ENCODE measurements at places on chromosomes 3 and 15.
A peak's percentile ranks its signal among the peaks of the same experiment; 100 is the strongest.

DNA sequence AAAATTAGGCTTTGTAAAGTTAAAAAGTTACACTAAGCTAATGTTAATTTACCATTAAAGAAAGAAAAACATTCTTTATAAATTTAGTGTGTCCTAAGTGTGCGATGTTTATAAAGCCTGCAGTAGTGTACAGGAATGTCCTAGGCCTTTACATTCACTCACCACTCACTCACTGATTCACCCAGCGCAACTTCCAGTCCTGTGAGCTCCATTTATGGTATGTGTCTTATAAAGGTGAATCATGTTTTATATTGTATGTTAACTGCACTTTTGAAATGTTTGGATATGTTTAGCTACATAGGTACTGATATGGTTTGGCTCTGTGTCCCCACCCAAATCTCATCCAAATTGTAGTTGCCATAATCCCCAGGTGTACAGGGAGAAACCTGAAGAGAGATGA lies 549.7 kb upstream of the EPHA6 start:
- no peak for DNase-seq

DNA sequence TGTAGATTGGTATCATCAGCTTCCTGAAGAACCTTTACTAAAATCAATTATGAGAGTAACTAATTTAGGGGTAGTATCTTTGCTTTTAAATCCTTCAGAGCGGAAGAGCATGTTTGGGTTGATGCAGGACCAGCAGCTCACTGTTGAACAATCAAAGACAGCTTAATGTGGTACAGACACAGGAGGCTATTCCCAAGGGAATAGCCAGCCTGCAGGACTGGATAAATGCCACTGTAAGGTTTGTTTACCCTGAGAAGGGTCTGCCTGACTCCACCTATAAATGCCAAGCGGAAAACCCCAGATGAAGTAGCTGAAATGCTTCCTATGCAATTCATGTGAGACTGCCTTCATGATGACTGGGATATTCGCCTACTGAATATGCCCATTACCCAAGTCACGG lies 16.0 kb upstream of the STAC start:
- DNase-seq, result no peak

GRCh38 chr3:45225465-45226205 lies 452 bp downstream of the TMEM158 start:
- DNase-seq, result peak; percentile 87

DNA sequence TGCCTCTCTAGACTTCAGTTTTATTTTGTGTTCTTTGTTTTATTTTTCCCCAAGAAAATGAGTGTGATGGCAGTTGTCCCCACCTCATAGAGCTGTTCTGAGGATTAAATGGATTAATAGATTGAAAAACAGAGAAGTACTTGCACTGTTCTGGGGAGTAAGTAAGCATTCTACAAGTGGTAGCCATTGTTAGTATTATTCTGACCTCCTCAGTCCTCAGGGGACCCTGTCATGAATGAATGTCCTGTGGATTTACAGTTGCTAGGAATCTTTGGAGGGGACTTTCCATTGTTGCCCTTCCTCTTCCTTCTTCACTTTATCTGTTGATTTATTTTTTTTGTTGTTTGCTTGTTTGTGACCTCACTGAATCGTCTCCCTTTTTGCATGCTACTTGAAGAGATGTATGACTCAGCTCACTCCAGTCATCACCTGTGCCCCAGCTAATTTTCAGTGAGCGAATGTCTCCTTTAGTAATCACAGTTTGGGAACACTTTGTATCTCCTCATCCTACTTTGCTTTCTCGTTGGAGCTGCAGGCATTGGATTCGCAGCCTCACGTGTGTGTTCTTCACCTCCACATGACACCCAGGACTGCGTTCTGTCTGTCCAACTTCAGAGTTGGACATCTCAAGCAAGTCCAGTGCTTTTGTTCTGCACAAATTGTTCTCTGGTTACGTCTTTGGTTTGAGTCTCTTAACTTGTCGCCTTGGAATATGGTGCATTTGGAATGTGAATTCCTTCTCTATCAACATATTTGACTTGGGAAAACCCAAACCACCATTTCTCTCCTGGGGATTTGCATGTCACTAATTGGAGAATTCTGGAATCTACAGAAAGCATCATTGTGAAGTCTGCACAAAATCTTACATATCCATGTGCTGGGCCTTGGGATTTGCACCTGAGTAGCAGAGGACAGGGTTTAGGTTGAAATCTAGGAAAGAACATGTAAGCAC lies 54.5 kb downstream of the LRTM1 start:
- DNase-seq, result no peak

DNA sequence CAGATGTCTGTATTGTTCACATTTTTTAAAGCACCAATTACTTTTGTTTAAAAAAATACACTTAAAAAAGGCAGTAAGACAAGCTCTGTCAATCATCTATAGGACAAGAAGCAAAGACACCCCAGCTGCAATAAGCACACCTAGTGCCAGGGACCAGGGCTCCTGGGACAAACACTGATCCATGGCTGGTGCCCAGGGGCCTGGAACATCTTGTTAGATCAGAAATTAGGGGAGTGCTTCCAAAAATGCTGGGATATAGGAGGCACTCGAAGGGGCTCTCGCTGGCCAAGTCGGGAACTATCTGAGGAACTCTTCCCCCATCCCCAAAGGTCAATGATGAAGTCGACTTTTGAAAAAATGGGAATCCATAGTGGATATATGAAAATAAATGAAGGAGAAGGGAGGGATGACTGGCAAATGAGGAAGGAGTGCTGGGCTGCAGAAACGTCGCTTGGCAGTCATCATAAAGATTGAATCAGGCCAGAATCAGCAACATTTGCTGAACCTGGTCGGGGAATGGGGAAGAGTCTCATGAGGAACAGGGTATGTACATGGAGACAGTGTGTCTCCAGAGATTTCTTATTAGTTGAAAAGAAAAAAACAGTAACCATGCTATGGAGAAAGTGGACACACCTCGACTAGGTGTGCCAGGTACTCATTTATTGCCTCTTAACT lies 28.5 kb downstream of the TSPAN3 start:
- no peak for DNase-seq

GRCh38 chr3:11591002-11591355 lies 52.7 kb downstream of the VGLL4 start:
- no peak for DNase-seq

DNA sequence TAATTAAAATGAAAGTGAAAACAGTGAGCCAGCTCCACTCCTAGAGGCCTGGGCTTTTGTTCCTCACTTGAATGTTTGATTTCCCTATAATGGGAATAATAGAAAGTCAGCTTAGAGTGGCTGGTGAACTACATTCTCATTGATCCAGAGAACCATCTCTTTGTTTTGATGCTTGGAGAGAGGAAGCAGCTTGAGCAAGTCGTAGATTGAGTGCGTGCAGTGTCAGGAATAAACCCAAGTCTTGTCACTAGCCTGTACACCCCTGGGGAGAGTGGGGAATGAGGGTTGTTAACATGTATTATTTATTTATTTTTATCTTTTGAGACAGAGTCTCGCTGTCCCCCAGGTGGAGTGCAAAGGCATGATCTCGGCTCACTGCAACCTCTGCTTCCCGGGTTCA lies 885 bp upstream of the LSG1 start:
- DNase-seq, result no peak

GRCh38 chr15:68214838-68215254 lies 9.7 kb upstream of the CALML4 start:
- DNase-seq, result no peak

GRCh38 chr15:70240082-70240481 lies 142.4 kb upstream of the TLE3 start:
- no peak for DNase-seq

DNA sequence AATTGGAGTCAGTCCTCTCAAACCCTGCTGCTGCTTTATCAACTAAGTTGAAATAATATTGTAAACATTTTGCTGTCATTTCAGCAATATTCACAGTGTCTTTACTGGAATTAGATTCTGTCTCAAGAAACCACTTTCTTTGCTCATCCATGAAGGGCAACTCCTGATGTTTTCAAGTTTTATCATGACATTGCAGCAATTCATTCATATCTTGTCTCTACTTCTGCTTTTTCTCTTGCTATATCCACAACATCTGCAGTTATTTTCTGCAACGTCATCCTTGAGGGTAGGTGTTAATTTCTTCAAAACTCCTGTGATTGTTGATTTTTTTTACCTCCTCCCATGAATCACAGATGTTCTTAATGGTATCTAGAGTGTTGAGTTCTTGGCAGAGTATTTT lies 181.6 kb downstream of the EPHA6 start:
- no peak for DNase-seq

DNA sequence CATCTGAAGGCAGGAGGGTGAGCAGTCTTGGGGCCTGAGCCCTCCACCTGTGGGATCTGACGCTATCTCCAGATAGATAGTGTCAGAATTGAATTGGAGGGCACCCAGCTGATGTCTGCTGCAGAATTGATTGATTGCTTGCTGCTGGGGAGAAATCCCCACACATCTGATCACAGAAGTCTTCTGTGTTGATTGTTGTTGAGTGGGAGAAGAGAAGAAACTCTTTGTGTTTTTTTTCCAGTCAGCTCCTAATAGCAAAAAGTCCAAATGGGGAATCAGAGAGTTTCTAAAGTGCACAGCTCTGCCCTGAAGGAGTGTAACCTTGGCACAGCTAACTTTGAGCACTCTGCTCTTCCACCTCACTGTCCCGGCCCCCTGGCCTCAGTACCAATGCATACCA lies 66.1 kb downstream of the RAB11A start:
- no peak for DNase-seq

GRCh38 chr3:44099566-44100297 lies 142.0 kb upstream of the TOPAZ1 start:
- no peak for DNase-seq

- DNase-seq, result no peak
Observed at GRCh38 chr3:18751514-18751913, 326.4 kb upstream of the SATB1 start.

DNA sequence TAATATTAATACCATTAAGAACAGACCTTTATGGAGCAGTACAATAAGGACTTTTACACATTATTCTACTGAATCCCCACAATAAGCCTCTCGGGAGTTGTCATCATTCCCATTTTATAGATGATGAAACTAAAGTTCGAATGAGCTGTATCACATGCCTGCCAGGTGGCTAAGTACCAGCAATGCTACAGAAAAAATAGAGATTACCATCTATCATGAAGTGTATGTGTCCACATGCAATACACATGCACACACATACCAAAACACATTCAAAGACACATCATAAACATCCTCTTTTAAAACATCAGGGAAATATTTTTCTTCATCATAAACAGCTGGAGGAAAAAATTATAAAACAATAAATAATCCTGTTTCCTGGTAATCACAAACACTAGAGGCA lies 136.6 kb downstream of the SUCLG2 start:
- no peak for DNase-seq

GRCh38 chr3:9862391-9863057 lies 17.5 kb downstream of the CIDEC start:
- DNase-seq, result peak; percentile 96

GRCh38 chr3:122858373-122858772 lies 63.5 kb downstream of the SLC49A4 start:
- no peak for DNase-seq

DNA sequence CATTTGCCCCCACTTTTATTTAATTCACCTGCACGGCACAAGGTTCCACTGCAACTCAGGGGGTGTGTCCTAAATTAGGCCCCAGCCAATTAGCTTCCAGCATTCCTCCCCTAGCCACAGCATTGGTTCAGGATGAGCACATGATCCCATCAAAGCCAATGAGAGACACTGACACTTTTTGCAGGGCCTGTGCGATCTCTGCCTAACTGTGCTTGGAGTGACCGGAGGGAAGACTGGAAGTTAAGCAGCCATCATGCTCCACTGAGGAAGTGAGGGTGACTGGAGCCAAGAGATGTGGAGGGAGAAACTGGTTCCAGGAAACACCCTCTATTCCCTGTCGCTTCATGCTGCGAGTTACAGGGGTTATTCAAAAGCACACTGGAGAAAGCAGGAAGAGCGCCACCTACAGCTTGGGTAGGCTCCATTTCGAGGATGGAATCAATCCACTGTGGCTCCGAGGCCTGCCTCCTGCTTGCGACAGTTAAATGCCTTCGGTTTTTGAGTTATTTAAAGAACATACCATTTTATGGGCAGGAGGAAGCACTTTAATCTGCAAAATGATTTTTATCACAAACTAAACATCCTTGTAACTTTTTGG lies 122.2 kb upstream of the WNT5A start:
- no peak for DNase-seq

DNA sequence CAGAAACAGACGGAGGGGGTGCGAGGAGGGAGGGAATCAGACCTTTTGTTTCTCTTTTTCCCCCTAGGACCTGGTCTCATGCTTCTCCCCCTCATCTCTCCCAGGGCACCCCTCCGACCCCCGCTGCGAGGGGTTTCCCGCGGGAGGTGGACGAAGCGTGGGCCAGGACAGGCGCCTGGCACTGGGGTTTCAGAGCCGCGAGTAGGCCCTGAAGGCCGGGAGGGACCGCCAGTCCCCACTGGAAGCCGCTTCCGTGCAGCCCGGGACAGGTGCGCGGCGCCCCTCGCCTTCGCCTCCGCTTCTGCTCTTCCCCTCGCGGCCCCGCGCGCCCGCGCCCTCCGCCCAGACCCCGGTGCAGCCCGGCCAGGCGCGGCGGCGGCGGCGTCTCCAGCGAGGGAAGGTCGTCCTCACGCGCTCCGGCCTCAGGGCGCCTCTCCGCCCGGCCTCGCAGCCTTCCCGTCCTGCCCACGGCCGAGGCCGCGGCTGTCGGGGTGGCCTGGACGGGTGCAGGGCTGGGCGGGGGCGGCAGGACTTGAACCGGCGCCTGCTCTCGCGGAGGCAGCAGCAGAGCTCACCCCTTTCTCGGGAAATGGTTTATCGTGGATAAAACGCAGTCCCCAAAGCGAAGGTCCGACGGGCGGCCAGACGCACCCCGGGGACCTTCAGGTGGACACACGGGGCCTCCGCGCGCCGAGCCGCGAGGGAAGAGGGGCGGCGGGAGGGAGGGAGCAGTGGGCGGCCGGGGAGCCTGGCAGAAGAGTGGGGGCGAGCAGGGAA lies 31.5 kb upstream of the ADAMTS17 start:
- peak; percentile 75 for DNase-seq

Data from H7 (cell line).